Lower leg skin (tissue), 4 donors: ENCODE measurements at places on chromosomes 4 and X.

DNA sequence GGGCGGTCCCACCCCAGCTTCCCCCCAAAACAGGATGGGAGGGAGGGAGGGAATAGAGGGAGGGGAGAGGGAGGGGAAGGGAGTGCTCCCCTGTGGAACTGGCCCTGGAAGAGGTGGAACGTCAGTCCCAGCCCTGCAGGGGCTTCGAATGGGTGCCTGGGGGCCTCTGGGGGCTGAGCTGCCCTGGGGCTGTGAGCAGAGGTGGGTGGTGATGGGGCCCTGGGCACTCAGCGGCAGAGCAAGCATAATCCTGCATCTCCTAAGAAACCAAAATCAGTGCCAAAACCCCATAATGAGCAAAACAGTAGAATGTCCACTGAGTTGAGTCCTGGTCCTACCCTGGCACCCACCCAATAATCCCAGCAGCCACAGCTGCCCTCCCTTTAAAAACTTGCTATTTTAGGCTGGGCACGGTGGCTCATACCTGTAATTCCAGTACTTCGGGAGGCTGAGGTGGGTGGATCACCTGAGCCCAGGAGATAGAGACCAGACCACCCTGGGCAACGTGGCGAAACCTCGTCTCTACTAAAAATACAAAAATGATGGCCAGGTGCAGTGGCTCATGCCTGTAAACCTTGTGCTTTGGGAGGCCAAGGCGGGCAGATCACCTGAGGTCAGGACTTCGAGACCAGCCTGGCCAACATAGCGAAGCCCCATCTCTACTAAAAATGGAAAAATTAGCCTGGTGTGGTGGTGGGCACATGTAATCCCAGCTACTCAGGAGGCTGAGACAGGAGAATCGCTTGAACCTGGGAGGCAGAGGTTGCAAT is 11.1 kb downstream of the DOK7 start:
- DNase-seq = no peak

DNA sequence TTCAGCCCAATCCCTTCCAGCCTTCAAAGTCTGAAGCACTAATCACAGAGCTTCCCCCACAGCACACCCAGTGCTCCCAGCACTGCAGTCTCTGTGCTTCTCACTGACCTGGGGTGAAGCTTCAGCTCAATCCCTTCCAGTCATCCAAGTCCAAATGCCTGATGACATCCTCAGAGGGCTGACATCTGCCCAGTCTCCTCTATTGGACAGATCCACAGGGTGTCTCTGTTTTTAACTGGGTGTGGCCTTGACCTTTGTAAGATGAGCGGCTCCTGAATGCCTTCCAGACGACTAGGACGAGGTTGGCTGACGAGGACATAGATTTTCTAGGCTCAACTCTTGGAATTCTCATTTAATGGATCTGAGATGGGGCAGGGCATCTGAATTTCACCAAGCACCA is 7.6 kb upstream of the SLC2A9 start:
- DNase-seq = peak; percentile 46

GRCh38 chr4:139535228-139535870 is 20.7 kb downstream of the SETD7 start:
- DNase-seq = no peak

DNA sequence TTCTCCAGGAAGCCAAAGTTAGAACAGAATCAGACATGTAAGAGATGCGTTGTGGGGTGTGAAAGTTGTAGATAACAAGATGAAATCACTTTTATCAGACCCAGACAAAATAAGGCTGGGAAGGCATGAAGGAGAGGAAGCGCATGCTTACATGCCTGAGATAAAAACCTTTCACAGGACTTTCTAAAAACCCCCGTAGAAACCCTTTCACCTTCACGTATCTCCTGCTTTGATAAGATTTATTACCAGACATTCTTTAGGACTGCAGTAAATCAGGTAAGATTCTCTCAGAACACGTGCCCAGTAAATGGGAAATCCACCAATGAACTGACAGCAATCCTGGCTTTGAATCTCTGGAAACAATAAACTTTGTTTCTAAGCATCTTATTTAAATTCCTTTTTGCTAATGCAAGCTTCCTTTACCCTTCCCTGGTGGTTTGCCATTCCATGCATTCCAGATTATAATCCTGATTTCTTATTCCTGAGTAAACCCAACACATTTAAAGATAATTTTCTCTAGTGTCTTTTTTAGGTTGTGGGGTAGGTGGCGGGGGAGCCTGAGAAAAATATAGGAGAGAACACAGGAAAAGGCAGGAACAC is 254.6 kb upstream of the LDB2 start:
- DNase-seq = no peak

DNA sequence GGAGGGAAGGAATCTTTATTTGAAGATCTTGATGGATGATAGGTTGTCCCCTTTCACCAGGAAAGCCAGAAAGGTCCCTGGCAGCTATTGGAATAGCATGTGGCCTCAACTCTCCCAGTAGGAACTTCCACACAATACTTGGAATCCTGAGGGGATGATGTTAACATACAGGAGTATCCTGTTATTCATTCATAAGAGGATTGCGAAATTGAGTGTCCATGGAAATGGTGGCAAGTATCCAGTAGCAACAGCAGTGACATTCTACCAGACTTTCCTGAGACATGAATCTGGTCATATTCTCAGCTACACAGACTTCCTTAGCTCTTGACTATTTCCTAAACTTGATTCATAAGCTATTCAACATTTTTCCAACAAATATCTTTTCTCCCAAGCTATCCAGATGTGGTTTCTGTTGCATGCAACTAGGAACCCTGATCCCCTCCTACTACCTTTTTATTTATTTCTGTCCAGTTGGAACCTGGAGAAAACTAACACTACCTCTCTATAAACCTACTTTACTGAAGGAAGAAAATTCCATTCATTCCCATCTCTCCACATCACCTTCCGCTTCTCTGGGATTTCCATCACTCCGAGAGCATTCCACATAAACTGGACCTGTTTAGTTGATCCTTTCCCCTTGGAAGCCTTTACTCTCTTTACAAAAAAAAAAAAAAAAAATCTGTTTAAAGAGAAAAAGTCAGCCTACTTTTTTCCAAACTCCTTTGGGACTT is 101.8 kb downstream of the ANXA5 start:
- DNase-seq = peak; percentile 24

DNA sequence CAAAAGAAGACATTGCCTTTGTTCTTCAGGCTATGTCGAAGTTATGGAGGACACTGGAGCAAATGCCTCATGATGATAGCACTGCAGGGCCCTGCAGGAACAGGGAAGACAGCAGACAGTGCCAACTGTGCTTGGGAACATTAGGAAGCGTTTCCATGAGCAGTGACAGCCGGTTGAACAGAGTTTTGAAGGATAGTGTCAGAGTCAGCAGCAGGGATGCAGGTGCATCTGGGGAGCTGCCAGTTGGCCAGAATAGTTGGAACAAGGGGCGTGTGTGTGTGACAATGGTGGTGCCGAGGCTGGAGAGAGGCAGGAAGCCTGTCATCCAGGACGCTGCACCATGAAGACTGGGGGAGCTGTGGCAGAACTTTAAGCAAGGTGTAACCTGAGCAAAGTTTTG is 88.6 kb downstream of the SHROOM3 start:
- DNase-seq = no peak

DNA sequence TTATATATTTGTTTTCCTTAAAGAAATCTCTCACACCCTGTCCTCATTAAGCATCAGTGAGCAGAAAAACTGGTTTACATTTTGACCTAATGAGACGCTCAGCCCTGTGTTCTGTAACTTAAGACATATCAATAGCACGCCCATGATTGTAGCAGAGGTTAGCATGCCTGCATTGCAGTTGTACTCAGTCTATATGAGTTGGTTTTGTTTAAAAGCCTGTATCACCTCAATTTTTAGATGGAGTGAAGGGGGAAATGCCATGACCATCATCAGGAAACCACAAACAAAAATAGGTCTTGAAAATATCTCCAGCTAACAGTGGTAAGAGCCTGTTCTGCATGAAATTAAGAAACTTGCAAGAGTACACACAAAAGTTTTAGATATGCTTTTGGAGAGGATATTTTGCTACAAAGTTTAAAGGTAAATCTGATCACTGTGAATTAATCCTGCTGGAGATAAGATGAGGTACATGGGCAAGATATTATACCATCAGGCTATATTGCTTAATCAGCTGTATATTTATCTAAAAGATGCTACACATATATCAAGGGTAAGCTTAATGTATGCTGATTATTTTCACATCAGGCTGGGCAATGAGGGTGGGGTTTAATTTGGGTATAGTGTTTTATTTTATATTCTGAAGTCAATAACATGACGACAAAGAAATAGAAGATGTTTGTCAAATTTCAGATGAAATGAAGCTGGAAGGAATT is 13.1 kb upstream of the COQ2 start:
- DNase-seq = no peak

- DNase-seq = no peak
Measured at GRCh38 chrX:95945528-95945927, 739.1 kb upstream of the DIAPH2 start.

GRCh38 chr4:86302251-86302650 is 57.6 kb downstream of the MAPK10 start:
- DNase-seq = no peak

DNA sequence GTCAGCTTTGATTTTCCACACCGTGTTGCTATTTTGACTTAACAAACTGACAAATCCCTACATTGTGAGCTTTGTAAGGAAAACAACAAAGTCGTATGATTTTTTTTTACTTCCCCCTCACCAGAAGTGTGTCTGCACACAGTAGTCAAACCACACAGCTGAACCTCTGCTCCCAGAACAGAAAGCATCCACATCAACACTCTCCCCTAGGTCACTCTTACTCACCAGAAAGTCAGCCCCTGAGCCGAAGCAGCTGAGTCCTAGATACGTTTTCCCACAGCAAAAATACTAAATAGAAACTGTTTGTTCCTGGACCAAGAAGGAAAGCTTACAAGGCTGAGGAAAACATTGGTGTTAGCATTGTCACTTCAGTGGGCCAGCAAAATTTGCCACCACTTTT is 305.7 kb downstream of the DHX15 start:
- DNase-seq = no peak

GRCh38 chr4:145808021-145808650 is 128.2 kb downstream of the C4orf51 start:
- DNase-seq = no peak

- DNase-seq = peak; percentile 82
Measured at GRCh38 chrX:1466232-1466661, 13.5 kb upstream of the ASMTL start.

DNA sequence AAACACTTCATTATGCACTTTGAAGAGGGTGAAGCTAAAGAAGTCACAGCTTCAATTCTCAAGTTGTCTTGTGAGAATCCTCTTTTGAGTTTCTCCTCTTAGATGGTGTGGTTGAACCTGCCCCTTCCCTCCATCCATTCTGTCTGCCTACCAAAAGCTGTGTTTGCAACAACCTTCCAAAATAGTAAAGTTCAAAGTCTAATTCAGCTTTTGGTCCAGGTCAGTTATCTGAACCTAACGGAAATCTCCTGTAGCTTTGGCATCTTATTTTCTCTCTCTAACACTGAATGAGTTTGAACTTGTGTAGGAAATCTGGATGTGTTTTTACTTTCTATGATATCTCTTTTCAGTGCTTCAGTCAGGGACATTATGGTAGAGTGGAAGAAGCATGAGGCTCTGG is 201.7 kb upstream of the AR start:
- no peak for DNase-seq

GRCh38 chr4:159174645-159175084 is 71.8 kb downstream of the RAPGEF2 start:
- no peak for DNase-seq

GRCh38 chrX:72003811-72004750 is 93.4 kb downstream of the NHSL2 start:
- no peak for DNase-seq

DNA sequence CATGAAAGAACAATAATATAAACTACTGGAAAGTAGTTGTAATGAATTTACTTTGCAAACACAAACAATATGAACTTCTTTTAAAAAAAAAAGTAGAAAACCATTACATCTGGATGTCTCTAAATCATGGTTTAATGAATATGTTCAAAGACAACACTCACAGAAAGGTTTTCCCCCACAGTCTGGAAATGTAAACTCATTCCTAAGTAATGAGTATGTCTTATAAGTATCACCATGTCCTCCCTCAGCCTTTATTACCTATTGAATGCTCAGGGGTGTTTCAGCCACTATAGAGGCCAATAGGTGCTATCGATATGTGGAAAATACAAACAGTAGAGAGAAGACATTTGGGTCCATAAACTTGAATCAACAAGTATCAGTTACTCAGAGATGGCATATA is 186.7 kb downstream of the PALLD start:
- no peak for DNase-seq

GRCh38 chr4:166924424-166924823 is 309.9 kb downstream of the SPOCK3 start:
- DNase-seq = no peak
